ENCODE measurements at places on chromosomes 1 and 21.

GRCh38 chr1:69710484-69711189 is 142.9 kb downstream of the LRRC7 start:
- DNase-seq: no peak

DNA sequence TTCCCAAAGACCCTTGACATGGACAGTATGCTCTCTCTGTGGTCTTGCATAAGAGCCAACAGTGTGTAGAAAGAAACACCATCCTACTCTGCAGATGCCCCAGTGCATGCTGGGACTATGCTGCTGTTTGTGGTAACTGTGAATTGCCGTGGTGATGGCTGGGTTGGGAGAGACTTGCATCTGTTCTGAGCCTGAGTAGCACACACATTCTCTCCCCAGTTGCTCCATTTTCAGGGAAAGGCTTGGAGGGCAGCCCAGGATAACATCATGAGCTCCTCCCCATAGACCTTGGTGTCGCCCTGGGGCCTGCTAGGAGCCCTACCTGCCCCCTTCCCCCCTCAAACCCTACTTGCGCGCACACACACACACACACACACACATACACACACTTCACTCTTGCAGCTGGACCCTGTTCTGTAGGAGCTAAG is 120.9 kb upstream of the IPO9 start:
- DNase-seq: no peak

DNA sequence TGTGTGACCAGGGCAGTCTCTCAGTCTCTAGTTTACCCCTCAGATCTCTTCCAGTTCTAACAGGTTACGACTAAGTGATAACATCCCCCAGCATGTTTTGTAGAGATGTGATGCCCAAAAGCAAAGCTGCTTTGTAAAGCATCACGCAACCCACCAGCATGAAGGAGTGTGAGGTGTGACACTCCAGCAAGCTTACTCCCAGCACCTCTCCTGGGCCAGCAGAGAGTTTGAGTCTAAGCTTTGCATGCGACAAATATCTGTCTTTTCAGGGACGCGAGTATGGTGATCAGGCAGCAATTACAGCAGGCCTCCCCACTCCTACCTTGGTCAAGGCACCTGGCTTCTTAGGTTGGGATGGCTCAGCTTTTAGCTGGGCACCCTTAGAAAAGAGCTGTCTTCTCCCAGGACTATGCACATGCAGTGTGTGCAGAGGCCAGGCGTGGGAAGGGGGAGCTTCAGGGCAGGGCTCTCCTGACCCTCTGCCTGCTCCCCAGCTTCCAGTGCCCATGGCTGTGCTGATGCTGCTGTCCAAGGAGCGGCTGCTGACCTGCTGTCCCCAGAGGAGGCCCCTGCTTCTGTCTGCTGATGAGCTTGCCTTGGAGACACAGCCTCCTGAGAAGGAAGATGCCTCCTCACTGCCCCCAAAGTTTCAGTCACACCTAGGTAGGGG is 48.2 kb downstream of the ELK4 start:
- no peak for DNase-seq

DNA sequence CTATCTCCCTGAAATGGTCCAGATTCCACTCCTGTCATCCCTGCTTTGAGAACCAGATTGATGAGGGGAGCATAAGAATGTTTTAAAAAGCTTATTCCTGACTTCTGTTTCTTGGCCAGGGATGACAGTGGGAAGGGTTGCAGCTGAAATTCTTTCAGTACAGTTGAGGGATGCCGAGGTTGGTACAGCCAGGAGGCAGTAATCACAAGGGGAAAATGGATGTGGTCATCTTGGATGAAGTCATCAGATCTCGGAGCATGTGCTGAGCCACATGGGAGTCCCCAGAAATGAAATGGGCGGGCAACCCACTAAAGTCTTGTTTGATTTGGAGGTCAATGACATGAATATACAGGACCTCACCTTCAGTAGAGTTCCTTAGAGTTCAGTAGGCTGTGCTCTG is 18.7 kb upstream of the PLA2G2E start:
- no peak for DNase-seq

DNA sequence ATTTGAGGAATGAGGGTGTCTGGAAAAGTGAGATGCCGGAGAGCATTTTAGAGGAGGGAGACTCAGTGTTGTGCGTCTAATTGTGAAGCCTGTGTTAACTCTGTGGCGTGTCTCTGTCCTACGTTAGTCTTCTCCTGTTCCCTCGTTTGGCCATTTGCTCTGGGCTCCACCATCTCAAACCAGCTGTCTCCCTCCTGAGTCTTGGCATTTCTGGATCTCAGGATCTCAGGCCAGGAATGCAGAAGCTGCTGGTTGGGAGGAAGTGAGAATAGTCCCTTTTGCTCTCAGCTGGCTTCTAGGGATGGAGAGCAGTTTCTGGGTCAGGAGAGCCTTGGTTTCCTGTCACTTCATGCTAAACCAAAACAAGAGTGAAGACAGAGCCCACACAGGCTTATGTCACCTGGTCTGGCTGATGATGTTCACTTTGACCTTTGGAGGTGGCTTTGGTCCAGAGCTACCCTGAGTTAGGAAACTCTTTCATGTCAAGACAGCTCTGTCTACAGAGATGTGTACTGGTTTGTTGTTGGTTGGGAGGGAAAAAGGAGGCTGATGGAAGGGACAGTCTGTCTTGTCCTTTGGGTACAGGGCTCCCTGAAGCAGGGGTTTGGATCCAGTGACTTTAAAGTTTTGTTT is 859 bp downstream of the NFASC start:
- DNase-seq: no peak

GRCh38 chr1:224874775-224875174 is 54.7 kb upstream of the DNAH14 start:
- DNase-seq: no peak

- no peak for DNase-seq
Observed at GRCh38 chr1:37262439-37263170, 211.8 kb upstream of the ZC3H12A start.

DNA sequence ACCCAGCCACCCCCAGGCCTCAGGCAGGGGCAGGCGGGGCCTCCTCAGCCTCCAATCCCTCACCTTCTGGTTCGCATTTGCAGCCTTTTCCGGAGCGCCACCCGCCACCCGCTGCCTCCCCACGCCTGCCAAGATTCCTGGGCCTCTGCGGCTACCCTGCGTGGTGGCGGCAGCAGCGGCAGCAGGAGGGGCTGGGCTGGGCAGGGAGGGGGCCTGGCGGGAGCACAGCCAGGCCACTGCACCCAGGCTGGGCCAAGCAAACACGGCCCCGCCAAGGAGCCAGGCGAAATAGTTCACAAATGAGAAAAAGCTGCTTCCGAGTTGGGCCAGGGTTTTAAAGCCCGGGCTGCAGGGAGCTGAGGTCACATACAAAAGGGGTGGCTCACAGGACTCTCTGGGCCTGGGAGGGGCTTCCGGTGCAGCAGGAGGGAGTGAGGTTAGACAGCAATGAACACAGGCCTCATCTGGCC is 9.8 kb downstream of the COL8A2 start:
- DNase-seq: no peak

- no peak for DNase-seq
Observed at GRCh38 chr1:101069158-101069557, 43.6 kb upstream of the DPH5 start.

DNA sequence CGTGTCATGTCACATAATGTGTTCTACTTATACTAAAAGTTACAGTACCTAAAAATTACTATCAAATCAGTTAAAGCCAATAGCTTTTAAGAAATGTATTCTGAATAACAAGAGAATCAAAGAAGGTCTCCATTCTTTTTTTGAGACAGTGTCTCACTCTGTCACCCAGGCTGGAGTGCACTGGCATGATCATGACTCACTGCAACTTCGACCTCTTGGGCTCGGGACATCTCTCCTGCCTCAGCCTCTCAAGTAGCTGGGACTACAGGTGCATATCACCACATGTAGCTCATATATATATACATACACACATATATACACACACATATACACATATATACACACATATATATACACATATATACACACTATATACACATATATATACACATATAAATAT is 20.1 kb downstream of the COP1 start:
- no peak for DNase-seq

GRCh38 chr1:158022554-158023312 is 29.3 kb downstream of the KIRREL1 start:
- DNase-seq: no peak

DNA sequence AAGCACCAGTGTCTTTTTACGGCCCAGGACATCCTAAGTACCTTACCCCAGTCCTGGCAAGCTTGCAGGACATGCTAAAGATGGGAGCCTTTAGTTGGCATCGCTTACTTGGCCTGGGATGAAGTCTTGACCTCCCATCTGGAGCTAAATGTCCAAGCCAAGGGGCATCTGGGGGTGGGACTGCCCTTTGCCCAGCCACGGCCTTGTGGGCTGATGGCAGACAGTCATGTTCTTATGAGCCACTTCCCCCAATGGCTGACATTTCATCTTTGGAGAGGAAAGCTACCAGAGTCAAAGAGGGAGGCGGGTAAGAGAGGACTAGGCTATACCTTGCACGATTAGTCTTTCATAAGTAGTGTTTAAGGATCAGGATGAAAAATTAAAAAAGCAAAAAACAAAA is 32.2 kb downstream of the OPTC start:
- DNase-seq: no peak

DNA sequence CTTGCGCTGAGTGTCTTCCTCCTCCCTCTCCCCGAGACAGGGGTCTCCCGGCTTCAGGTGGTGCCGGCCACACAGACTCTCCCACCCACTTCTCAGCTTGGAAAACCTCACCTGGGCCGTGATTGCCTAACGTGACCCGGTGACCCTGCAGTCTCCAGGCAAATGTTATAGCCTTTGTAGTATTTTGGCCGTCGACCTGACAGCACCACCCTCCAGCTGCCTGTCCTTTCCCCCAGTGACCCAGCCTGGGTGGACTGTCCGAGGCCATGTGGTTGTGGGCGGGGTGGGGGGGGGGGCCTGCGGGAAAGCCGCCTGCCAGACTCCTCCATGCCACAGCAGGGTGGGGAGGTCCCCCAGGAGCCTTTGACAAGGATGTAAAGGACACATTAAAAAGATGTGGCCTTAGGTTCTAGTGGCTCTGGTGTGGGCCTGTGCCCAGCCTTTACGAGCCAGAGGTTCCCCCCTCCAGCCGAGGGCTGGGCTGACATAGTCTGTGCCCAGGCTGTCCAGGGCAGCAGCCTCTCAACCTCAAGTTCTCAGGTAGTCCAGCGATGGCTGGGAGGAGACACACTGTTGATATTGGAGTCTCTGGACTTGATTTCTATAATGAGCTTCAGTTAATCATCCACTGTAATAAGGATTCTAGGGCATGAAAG is 8.1 kb downstream of the TOR3A start:
- no peak for DNase-seq

GRCh38 chr1:220287129-220287528 is 14.9 kb upstream of the RAB3GAP2 start:
- no peak for DNase-seq

DNA sequence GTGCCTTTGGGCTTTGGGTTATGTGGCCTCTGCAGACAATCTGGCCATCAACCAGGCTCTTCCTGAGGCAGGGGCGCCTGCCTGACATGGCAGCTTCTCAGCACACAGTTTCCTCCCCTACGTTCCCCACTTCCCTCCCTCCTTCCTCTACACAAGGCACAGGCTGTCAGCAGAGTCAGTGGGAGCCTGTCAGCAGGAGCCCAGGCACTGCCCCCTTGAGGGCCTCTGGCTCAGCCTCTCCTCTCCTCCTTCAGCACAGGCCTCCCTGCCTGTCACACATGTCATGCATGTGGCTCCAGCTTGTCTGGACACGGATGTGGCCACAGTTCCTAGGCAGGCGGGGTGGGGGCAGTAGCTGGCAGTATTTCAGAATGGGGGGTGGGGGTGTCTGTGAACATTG is 52.2 kb upstream of the ARTN start:
- DNase-seq: no peak

DNA sequence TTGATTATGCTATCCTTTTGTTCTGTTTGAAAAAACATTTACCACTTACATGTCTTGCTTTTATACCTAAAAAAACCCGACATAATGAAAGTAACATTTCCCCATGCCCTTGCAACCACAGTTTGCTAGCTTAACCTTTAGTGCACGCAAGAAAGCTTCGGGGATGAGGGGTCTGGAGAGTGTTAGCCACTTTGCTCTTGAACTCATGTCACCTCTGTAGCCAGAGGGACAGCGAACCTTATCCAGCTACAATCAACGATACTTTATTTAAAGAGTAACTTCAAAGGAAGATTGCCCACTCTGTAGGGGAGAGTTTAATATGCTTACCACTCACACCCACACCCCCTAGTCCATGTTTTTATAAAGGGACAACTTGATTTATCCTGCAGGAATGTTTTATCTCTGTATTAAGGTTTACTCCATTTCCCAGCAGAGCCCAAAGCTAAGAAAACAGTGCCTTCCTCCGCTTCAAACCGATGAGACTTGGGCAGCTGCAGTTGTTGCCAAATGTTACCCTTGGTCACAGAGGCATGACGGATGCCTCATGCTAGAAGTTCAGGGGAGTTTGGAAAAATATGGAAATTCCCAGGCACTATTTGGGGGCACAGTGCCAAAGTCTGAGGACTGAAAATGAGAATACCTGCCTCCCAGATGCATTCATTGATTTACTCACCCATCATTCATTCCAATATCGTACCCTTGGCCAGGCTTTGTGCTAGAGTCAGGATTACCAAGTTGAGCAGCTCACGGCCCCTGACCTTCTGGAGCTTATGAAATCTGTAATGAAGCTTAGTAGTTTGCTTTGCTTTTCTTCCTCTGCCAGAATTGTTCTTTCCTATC is 61.4 kb upstream of the VCAM1 start:
- no peak for DNase-seq

GRCh38 chr1:57963581-57963980 is 539.7 kb upstream of the DAB1 start:
- DNase-seq: no peak

- DNase-seq: no peak
Observed at GRCh38 chr1:184027826-184028695, 9.5 kb downstream of the COLGALT2 start.

- peak; percentile 73 for DNase-seq
Observed at GRCh38 chr1:109910123-109910962, at the start of gene CSF1. Gene CSF1, plus strand, starts transcription at chr1:109910849. Its CDS starts 175 bp downstream, at chr1:109911024.

- no peak for DNase-seq
Observed at GRCh38 chr1:220701974-220702373, 11.8 kb downstream of the C1orf115 start.

DNA sequence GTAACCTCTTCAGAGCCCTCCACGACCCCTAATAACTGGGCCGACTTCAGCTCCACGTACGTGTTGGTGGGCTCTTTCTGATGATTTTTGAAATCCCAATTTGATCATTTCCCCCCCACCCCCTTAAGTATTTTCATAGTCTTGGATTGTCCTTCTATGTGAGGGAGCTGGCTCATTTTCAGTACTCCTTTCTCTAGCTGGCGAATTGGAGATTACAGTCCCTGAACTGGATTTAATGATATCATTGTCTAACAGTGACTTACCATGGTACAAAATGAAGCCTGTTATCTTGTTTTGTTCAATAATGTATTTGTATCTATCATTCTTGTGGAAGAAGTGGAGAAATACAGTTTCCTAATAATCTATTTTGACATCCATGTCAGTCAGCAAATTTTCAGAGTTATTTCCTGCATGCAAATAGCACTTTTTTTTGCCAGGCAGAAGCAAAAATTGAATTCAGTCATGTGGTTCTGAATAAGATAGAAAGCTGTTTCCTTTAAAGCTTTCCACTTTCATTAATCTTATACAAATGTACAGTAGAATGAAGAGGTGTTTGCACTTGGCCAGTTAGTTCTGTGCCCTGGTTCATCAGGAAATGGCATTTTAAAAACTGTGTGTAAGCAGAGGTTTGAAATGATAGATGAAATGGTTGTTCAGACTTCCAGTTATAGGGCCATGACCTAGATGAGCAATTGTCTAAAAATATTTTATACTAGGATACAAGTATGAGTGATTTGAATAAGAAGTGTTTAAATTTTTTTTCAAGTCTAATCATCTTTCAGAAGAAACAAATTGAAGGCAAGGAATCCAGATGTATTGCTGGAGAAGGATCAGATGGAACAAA is 104.2 kb downstream of the ATP5PO start:
- no peak for DNase-seq

All from CD4-positive, alpha-beta T cell treated with Interferon gamma for 1 hour (primary cell).